ACHN (cell line): ENCODE measurements at places on chromosomes 3 and 15.
A peak's percentile ranks its signal among the peaks of the same experiment; 100 is the strongest.

- peak; percentile 35 for DNase-seq
Observed at GRCh38 chr15:44535523-44536301, 1.2 kb upstream of the EIF3J start.

GRCh38 chr15:95295896-95296625, 1034.4 kb upstream of the NR2F2 start:
- no peak for DNase-seq

GRCh38 chr3:195208183-195208582, 62.8 kb downstream of the XXYLT1 start:
- DNase-seq = no peak

DNA sequence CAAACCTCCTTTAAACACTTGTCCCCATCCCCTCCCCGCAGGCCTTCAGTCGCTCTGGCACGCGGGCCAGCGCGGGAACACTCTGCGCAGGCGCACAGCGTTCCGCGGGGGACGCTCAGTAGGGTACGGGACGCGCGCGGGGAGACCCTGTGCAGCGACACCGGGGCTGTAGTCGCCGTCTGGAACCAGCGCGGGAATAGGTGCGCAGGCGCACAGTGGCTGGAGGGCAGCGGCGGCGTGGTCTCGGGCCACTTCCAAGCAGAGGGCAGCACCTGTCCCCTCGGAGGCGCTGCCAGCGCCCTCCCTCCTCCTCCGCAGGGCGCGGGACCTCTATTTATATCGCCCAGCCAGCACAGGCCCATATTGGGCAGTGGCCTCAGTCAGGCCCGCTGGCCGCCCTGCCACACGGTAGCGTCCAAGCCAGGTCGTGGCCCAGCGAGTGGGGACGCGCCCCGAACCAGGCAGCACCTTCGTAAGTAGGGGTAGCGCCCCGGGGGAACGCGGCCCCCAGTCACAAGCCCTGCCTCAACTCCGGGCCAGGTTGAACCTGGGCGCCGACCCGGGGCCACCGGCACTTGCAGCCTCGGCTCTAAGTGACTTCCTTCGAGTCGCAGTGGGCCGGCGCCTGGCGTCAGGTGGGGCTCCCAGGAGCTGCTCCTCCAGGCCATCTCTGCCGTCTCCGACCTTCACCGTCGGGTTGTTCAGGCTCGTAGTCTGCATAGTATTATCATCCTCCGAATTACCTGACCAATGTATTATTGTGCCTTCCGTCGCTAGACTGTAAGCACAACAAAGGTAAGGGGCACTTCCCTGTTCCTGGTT, at the start of gene KBTBD12:
KBTBD12 (plus strand) TSS at position 118 of the 822 bp plus-strand sequence. CDS start 7,830 bp downstream, outside the sequence.
- DNase-seq = no peak

DNA sequence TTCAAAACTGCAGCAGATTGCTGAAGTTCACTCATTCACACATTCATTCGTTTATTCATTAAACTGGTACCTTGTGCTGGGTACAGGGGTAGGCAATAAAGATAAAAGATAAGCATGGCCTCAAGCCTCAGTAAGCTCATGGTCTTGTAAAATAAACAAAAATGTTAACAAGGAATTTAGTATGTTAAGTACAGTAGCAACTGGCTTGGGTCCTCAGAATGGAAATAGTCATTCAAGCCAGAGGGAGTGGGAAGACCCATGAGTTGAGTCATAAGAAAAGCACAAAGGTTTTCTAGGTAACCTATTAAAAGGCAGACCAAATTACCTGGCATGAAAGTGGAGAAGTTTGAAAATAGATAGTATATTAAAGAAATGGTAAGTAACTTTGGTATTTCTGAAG, 163.3 kb downstream of the CDIN1 start:
- DNase-seq = peak; percentile 2

GRCh38 chr3:105354429-105354828, 12.3 kb upstream of the ALCAM start:
- peak; percentile 32 for DNase-seq

DNA sequence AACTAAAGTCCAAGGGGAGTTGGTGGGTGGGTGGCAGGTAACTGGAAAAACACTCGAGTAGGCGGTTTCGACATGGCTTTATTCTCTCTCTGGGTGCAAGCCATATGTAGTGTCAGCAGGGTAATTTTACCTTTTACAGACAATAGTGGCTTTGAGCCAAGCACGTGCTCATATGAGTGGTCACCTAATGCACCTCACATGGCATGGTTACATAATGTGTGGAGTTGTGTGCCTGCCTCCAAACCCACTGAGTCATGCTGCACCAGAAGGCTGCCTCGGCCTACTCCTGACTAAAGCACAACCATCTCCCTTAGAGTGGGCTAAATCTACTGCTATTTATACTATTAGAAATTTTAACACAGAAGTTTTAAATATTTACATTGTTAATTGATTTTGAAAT, 16.5 kb downstream of the CCRL2 start:
- DNase-seq = no peak

GRCh38 chr15:78739996-78740903, 71.0 kb downstream of the ADAMTS7 start:
- DNase-seq = peak; percentile 77

DNA sequence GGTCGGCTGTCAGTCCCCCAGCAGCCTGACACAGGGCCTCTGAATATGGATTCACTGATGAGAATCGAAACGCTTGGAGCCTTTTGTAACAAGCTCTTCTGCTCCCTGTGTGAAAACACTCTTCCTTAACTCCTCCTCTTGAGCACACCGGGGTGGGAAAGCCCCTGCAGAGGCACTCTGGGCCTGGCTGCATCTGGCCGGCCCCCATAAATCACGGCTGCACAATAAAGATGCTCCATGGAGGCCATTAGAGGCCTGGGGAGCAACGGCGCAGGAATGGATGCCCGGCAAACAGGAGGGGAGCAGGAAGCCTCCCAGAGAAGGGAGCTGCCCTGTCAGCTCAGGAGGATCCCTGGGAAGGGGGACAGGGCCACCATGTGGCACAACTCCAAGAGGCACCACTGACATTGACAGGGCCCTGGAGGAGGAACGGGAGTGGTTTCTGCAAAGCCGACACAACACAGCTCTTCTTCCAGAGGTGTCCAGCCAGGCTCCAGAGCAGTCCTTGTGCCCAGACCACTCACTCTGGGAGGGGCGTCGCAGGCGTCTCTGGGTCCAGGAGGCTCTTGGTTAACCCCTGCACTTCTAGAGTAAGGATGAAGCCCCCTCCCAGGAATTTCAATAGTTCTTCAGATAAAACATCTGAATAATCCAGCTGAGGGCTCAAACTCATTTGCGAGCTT, 509.3 kb upstream of the PPP2R3A start:
- DNase-seq = no peak

DNA sequence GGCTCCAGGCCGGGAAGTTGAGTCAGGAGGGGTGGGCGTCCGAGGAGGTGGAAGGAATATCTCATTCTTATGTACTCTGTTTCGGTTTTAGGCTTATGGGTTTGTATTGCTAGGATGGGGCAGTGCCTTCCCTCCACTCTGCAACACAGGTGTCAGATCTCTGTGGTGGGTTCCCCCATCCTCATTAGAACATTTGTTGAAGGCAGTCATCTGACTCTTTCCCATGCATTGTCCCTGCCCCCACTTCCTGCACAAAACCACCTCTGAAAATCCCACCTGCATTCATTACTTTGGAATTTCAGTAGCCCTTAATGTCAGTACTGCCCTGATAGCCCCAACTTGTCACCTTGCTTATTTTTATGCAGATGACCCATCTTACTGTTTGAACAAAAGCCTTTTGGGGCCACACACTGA, 29.5 kb downstream of the GYG1 start:
- DNase-seq = no peak

DNA sequence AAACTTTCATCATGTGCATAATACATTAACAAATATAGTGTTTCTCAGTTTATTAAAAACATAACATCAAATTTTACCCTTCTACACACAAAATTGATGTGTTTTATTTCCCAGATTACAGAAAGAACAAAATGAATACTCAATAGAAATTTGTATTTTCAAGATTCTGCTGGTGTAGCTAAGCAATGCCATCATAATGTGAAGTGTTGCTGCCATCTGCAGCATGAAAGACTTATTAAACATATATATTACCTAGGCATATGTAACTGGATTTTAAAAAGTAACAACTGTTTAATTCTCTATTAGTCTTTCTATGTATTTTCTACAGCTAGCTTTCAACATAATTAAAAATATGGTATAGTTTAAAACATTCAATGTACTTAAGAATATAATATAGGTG, 27.5 kb downstream of the PLSCR5 start:
- peak; percentile 50 for DNase-seq

DNA sequence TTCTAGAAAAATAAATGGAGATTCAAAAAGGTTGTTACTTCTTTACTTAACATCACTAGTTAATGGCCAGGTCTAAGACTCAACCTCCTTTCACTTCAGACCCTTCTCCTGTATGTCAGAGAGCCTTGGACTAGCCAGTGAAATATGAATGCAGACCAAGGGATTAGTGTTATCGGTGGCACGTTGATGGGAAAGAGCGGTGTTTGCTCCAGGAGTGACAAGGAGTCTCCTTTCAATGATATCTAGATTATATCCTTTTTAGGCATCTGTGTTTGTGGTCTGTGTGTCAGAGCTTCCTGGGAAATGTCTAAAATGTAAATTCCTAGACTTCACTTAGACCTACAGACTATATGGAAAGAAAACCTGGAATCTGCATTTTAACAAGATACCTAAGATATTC, 658.0 kb upstream of the KCNMB2 start:
- no peak for DNase-seq

DNA sequence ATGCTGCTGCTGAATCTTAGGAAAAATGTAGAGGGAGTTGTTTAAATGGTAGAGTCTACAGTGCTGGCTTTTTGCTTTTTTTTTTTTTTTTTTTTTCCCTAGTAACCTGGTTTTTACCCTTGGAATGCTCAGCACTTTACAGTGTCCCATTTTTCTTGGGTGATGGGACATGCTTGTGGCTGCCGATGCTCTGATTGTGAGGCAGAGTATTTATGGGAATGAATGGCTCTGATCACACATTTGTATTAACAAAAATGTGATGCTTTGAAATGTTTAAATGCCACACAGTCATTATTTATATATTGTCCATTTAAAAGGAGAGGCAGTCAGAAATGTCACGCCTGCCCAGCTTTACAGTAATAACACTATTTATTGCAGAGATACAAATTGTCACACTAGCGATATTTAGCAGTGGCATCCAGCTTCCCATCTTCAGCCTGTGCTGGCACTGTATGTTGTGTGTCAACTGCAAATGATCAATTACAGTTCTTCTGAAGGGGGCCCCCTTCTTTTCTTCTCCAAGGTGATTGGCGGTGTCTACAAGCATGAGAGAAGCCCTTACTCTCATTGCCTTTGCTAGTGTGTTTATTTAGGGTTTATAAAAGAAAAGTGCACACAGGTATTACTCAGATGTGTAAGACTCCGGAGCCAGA, 30.9 kb upstream of the IGF1R start:
- no peak for DNase-seq

DNA sequence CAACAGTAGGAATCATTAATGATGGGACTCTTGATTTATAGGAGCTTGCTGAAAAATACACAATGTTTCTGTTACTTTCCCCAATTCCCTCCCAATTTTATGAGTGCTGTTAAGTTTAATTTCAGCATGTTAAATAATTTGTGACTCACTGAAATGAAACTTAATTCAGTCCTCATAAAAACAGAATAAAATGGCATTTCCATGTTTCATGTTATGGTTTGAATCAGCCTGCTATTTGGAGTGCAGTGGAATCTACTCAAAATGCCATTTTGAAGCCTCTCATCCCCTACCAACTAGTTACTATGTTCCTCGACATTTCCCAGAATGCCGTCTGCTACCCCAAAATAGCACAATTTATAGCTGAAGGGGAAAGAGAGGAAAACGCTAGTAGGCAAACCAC, 237.5 kb downstream of the ADAMTS17 start:
- DNase-seq = no peak

- DNase-seq = peak; percentile 75
Observed at GRCh38 chr15:59174835-59175831, 31.5 kb upstream of the LDHAL6B start.
